Caco-2 (cell line): ENCODE measurements at places on chromosomes 12 and 14.

GRCh38 chr12:18304609-18305008 is 43.3 kb downstream of the PIK3C2G start:
- DNase-seq, result no peak

DNA sequence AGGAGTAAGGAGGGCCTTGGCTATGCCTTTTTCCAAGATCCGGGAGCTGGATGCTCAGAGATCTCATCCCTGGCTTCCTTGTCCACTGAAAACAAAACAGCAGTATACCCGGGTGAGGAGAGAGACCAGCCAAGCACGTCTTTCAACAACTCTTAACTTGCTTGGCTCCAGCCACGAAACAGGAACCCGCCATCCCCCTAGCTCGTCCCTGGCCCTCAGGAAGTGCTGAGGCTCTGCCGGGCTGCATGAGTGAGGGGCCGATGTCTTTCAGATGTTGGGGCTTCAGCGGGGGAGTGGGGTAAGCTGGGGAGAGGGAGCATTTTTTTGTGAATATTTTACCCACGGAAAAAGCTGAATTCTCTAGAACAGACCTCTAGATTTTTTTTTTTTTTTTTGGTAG is 231.1 kb downstream of the CACNA1C start:
- no peak for DNase-seq

GRCh38 chr12:120574106-120574505 is 7.1 kb downstream of the POP5 start:
- no peak for DNase-seq

DNA sequence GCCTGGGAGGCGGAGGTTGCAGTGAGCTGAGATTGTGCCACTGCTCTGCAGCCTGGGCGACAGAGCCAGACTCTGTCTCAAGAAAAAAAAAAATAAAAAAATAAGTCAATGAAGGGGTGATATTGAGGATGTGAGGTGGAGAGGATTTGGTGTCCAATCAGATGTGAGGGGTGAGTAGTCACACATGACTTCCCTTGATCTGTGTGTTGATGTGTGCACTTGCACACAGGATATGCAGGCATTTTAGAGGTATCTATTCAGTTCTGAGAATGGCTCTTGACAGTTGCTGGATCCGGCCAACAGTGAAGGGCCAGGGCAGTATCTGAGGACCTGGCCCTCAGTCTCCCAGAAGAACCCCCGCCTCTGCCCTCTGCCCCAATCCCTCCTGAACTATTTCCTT is 7.8 kb upstream of the SP7 start:
- DNase-seq, result no peak

DNA sequence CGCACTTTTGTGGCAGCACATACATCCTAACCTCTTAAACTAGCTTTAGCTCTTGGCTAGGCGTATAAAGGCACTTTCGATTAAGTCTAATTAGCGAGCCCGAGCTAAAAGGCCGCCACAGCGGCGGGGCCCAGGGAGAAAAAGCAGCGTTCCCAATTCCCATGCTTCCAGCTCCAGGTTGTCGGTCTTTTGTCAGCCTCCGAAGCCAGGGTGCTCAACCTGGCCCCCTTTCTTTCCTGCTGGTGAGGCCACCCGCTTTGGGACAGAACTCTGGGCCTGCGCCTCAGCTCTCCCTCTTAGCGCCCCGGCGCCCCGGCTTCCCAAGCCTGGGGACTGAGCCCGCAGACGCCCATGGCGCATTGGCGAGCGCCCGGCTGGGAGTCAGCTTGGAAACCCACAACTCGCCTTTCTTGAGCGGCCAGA is 33.3 kb upstream of the TBX5 start:
- DNase-seq, result no peak

DNA sequence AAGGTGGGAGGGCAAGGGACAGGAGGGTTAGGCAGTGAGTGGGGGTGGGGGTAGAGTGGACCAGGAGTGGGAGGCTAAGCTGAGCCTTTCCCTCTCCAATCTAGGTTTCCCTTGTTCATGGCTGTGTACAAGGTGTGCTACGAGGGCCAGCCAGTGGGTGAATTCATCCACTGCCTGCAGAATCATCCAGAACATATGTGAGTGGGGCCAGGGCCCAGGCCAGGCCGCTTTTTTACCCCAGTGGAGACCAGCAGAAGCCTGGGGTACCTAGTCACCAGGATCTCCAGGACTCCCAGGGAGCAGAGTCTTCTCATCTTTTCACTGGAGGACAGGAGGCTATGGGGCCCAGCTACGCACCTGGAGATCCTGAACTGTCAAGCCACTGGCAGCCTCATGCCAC is 2.7 kb upstream of the COX14 start:
- no peak for DNase-seq

- DNase-seq, result no peak
These were observed 8.0 kb upstream of the HIP1R start for GRCh38 chr12:122827258-122827657.

- DNase-seq, result no peak
These were observed 901.7 kb downstream of the LRFN5 start for GRCh38 chr14:42508209-42508946.

- no peak for DNase-seq
These were observed 403.8 kb downstream of the NPAS3 start for GRCh38 chr14:33342299-33342974.

GRCh38 chr12:80892597-80893445 is 44.9 kb downstream of the LIN7A start:
- no peak for DNase-seq

DNA sequence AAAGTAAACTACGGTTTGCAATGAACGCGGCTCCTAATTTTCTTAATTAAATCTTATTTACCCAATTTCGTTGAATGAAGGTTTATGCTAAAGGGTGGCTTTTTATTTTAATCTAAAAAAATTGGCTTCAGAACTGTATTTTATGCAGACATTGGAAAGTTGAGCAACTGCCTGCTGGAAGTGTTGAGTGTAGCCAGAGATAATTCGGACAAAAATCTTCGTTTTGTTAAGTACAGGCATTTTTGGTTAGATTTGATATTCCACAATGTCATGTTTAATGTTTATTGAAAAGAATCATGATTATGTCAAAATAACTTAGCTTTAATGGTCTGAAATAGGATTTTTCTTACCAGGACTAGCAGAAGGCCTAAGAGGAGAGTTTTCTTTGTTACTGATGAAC is 875 bp downstream of the IRAK3 start:
- no peak for DNase-seq

DNA sequence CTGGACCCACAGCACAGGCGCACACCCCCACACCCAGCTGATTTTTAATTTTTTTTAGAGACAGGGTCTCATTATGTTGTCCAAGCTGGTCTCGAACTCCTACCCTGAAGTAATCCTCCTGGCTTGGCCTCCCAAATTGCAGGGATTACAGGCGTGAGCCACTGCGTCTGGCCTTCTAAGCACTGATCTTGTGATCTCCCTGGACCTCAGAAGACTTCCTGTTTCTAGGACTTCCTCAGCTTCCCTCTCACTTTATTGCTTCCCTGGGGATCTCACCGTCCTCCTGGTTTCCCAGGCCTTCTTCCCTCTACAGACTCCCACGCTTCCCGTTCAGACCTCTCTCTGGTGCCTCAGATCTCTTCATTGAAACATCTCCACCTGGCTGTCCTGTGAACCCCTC is 13.8 kb downstream of the ZNF839 start:
- DNase-seq, result no peak

DNA sequence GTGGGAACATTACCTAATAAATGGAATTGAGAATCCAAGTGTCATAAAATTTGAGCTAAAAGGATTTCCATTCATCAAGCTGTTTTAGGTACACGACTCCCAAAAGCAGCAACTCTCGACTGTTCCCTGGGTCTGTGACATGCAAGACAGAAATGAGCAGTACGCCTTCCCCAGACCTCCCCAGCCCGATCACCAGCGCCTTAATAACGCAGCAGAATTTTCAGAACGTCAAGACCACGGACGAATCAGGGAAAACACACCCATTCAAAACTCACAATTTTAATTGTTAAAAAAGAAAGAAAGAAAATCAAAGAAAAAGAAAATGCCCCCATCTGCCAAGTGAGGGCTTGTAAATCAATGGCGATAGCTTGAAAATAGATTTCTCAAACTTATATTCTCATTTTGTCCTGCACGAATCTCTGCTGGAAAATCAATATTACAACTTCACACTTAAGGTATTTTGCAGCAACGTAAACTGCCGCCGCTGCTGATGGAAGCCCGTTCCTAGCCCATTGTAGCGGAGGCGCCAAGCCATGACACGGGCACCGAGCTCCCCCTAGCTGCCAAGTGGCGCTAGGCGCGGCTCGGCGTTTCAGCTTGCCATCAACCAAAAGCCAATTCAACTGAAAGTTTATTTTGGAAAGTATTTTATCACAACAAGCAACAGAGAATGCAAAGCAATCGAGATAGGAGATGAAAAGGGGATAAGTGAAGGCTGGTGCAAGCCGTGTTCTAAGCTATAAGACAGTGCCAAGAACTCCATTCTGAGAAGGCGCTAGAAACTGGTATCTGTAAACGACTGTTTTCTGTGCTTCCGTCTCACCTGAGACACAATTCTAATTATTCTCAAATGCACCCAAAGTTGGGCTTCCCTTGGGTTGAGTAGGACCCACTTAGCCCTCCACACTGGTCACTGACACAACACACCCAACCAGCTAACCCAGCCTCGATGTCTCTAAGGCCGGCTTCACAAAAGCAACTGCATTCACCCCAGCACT is 5.5 kb downstream of the BCL11B start:
- peak; percentile 56 for DNase-seq

- no peak for DNase-seq
These were observed 10.2 kb downstream of the KITLG start for GRCh38 chr12:88570103-88570502.

DNA sequence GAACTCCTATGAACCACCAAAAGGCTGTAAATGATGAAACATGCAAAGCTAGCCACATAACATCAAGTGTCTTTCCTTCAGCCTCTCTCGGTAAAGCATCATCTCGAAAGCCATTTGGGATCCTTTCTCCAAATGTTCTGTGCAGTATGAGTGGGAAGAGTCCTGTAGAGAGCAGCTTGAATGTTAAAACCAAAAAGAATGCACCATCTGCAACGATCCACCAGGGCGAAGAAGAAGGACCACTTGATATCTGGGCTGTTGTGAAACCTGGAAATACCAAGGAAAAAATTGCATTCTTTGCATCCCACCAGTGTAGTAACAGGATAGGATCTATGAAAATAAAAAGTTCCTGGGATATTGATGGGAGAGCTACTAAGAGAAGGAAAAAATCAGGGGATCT is 61.2 kb downstream of the ATG14 start:
- DNase-seq, result no peak

DNA sequence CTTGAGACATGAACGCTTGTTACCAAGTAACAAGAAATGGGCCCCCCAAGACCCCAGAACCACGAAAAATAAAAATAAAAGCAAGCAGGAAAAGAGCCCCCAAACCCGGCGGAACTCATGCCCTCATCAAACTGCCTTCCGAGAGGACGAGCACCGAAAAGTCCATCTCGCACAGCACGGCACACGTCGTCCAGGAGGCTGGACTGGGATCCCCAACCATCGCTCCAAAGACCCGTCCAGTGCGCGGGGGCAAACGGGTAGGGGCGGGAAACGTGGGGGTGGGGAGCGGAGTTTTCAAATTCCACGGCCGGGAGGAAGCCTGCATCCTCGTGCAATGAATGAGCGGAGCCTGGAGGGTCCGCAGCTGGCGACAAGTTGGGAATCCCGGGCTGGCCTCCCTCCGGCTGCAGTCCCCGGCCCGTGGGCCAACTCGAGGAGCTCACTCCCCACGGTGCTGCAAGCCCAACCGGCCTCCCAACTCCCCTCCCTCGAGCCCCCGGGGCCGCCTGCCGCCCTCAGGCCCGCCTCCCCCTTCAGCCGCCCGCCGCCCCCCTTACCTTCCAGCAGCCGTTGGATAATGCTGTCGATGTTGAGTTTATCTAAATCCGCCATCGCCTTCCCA is 484 bp downstream of the PPP1CC start:
- DNase-seq, result peak; percentile 41

DNA sequence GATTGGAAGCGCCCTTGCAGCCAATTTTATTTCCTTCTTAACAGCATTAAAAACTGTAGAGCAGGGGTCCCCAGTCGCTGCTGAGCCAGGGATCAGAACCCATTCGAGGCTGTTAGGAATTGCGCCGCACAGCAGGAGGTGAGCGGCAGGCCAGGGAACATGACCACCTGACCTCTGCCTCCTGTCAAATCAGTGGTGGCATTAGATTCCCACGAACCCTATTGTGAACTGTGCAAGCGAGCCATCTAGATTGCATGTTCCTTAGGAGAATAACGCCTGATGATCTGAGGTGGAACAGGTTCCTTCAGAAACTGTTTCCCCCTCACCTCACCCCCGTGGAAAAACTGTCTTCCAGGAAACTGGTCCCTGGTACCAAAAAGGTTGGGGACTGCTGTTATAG is 107.4 kb downstream of the DNAI7 start:
- DNase-seq, result no peak

DNA sequence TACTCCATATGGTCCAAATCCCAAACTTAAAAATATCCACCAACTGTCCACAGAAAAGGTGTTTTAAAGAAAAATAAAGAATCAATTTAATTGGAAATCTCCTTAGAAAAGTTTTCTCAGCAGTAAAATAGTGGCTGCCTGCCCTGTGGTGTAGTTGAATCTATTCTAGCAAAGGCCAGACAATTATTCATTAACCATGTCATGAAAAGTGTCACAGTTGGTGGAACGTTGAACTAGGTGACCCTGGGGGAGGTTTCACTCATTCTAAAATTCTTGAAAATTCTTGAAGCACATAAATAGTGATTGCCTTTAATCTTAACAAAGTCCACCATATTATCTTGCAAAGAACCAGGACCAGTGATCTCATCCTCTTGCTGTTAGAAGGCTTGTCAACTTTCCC is 78.4 kb upstream of the GZMB start:
- DNase-seq, result no peak

GRCh38 chr14:104999361-104999760 is 13.8 kb downstream of the CLBA1 start:
- no peak for DNase-seq

- no peak for DNase-seq
These were observed 85.0 kb upstream of the ARID2 start for GRCh38 chr12:45644541-45644940.

GRCh38 chr14:51942971-51943370 is 46.4 kb upstream of the RTRAF start:
- no peak for DNase-seq

DNA sequence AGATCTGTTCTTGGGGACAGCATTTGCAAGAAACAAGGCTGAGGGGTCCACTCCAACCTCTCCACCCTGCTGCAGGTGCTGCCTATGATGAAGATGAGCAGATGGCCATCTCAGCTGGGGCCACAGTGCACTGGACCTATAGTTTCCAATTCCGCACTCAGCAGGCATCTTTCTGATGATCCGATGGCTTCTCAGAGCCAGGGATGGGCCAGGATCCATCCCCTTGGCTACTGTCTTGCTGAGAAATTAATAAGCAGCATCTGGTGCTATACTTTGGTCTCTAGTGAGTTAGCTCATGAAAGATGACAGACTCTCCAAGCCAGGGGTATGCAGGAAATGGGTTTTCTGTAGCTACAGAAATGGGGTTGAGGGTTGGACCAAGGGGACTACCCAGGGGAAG is 18.4 kb upstream of the BDKRB1 start:
- no peak for DNase-seq

DNA sequence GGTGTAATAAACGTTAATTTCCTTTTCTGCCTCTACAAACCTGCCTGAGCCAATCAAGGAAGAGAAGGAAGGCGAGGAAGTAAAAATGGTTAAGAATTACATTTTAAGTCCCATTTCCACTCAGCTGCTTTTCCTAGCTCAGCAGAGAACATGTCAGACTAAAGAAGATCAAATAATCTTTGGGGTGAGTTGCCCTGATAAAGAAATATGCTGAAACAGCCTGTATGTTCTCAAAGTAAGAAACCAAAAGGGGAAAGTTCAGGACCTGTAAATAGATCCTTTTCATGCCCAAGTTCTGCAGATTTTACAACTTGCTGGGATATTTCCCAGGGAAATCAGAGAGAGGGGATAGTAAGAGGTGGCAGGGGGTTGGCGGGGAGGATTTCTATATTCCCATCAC is 55.5 kb downstream of the PHLDA1 start:
- no peak for DNase-seq
